Stimulated activated CD4-positive, alpha-beta T cell treated with anti-CD3 and anti-CD28 coated beads, Interleukin-12 subunit alpha, Interleukin-12 subunit beta, amount 100 ng/mL, for 24 hours (primary cell): ENCODE measurements at places on chromosomes 4 and X.

DNA sequence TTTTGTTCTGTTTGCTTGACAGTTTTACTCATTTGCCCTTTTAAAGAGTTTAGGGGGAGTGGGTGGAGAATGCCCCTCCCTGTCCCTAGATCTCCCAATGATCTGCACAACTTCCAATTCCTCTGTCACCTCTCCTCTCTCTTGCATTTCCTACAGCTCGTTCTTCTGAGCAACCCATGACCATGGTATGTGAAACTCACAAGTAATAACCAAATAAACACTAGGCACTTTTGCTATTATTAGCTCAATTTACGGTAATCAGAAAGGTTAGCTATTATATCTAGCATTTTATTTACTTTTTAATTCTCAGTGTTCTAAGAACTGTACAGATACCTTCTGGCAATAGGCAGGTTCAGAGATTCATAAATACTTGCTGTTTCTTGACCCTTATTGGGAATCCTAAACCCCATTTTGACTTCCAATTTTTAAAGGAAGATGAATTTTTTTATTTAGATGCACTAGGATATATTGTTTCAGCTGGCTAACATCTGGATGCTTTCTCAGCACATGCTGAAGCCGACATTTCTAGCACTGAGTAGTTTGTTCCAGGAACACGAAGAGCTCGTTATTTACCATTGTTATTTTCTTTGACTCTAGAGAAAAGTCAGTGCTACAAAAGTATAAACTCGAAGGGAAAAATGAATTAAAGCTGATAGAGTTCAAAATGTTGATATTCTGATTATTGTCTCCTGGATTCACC is 194.7 kb upstream of the TLL1 start:
- DNase-seq: no peak

- no peak for DNase-seq
Observed at GRCh38 chr4:6692806-6693205, 872 bp upstream of the S100P start.

GRCh38 chr4:54717694-54718093 is 59.9 kb downstream of the KIT start:
- no peak for DNase-seq

DNA sequence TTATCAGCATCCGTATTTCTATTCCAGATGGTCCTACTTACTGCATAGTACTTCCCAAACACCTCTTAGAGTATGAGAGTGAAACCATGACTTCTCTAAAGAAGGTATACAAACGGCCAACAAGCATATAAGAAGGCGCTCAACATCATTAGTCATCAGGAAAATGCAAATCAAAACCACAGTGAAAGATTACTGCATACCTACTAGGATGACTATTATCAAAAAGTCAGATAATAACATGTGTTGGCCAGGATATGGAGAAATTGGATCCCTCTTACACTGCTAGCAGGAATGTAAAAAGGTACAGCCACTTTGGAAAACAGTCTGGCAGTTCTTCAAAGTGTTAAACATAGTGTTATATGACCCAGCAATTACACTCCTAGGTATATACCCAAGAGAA is 215.3 kb upstream of the CXorf66 start:
- no peak for DNase-seq

DNA sequence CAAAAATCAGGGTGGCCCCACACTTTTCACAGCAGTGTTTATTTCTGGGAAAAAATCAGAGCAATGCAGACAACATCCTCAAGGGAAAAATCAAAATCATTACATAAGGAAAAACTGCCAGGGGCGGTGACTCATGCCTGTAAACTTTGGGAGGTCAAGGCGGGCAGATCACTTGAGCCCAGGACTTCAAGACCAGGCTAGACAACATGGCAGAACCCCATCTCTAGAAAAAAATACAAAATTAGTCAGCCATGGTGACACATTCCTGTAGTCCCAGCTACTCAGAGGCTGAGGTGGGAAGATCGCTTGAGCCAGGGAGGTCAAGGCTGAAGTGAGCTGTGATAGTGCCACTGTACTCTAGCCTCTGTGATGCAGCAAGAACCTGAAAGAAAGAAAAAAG is 102.8 kb downstream of the NAF1 start:
- no peak for DNase-seq

DNA sequence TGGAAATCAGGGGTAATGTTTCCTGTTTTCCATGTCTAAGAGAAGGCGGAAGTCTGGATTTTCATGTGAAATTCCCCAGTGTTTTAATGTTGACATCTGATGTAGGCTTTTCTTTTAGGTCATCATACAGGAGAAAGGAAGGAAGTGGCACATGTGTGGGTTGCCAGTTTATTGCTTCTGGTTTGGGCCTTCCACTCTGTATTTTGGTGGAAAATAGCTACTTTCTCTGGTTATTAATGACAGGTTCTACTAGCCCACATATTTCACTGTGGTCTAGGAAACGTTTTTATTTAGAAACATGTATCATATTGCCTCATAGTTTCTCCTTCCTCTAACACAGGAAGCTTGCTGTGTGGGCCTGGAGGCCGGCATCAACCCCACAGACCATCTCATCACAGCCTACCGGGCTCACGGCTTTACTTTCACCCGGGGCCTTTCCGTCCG is 7.2 kb downstream of the PDHA1 start:
- DNase-seq: no peak

DNA sequence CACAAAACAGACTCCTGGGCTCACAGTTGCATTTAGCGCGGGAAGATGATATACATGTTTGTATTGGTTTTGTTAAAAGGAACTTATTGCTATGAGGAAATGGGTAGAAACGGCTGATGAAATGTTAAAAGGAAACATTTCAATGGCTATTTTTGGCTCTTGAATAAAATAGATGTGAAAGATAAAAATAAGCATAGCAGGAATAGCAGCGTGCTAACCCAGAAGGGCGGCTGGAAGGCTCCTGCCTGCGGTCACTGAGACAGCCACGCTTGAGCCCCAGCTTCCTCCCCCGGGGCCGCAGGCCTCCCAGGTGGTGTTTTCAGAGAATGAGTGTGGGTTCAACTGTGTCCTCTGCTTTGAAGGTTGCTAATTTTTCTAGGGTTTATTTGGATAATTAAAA is 35.0 kb upstream of the CLCN4 start:
- no peak for DNase-seq

DNA sequence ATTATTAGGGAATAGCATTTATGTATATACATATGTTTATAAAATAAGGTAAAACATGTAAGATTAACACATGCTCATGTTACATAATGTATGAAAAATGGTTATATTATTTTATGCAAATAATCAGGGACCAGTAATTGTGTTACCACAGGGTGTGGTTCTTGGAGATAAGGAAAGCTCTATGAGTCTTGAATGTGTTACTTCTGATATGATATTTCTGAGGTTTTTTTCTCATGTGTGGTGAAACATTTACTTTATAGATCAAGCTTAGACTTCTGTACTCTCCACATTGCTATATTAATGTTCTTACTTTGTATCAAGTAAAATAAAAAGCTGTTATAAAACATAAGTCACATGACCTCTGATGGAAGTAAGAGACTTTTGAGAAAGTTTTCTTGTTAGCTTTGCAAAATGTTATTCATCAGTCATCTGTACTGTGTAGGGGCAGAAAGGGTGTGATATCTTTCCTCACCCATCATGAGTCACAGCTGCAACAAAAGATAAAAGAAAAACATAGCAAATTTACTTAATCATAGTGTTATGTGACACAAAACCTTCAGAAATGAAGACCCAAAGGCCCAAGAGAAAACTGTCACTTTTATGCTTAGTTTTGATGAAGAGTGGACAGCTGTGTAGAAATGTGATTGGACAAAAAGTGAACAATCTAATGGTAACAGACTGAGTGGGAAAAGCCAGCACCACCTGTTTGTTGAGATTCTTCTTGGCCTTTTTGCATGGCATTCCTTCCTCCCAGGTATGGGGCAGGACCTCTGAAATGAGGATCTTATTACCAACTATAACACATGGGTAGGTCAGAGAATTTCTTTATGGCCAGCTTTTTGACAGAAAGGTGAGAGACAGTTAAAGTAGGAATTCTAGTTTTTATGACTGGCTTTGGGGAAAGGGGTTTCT is 632.3 kb downstream of the PDHA2 start:
- DNase-seq: no peak

DNA sequence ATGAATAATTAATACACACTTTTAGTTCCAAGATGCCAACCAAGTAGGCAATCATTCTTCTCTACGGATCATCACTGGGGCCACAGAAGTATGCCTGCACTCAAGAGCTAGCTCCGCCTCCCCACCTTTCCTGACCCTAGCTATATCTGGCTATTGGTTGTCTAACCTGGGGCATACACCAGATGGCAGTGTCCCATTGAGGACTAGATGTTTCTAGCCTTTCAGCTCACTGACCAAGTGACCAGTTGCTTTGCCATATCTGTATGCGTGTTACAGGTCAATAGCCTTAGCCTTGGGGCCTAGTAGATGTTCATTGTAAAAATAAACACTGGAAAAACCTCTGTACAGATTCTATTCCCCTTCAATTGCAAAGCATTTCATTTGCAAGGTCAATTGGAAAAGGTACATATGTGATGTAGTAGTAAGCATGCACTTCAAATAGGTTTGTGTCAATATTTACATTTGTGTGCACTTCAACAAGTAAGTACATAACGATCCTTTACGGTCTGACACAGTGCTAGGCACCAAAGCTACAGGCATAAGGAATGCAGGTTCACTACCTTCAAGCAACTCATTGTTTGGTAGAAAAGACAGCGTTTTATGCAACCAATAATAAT is 521.7 kb downstream of the PPARGC1A start:
- no peak for DNase-seq

DNA sequence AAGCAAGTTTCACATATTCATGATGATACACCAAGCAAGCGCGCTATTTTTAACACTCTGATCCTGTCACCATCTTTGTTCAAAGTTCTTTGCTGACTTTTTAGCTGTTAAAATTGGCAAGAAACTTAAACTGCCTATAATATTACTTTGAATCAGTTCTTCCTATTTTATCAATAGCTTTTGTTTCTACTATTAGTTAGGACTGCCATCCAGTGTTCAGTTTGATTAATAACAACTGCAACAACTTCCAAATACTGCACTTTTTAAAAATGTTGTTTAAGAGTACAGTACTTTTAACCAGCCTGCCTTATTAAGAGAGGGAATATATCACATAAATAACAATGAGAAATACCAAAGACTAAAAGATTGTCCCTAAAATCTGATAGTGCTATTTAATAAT is 614.3 kb downstream of the FAM133A start:
- no peak for DNase-seq

DNA sequence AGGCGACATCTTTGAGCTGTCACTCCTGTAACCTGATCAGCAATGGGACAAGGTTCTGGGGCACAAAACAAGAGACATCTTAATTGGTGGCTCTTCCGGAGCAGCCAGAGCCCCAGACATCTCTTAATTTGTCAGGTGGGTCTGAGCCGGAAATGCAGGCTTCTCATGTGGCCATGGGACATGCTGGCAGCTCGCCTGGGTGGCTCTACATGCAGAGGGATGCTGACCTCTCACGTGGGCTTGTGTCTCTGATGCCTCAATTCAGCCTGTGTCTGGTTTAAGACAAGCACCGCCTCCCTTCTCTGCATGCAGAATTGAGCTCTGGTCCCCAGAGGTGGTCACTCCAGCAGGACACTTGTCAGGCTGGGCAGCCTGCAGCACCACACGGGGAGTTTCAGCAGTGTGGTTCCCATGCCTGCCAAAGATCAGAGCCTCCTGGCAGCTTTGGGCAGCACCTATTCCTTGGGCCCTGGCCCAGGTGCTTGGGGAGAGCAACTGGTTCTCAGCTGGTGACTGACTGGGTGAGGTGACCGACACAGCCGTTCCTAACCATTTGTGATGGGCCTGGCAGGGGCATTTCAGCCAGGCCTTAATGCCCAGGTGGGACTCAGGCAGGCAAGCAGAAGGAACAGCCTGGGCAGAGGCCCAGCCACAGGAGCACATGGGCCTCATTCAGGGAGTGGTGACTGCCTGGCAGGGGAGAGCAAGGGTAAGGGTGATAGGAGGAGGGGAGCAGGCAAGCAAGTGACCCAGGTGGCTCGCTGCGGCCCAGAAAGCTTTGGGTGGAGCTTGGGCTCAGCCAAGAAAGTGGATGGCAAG is 53.4 kb downstream of the HMX1 start:
- DNase-seq: no peak

DNA sequence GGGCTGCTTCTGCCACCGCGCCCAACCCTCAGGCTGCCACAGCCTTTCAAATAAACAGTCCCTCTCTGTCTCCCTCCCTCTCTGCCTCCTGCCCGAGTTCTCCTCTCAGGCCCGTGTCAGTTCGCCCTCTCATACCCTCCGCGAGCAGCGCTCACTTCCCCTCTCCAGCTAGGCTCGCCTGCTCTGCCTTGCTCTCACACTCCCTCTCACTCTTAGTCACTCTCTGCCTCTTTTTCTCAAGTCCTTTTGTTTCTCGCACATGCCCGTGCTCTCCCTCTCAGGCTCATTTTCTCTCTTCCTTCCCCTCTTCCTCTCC is 3.2 kb downstream of the EFNB1 start:
- no peak for DNase-seq

- DNase-seq: no peak
Observed at GRCh38 chr4:38902695-38903094, 35.1 kb downstream of the FAM114A1 start.

- no peak for DNase-seq
Observed at GRCh38 chr4:120481756-120482155, 415.1 kb upstream of the MAD2L1 start.

GRCh38 chr4:33649471-33649870 is 2594.8 kb downstream of the ARAP2 start:
- no peak for DNase-seq

DNA sequence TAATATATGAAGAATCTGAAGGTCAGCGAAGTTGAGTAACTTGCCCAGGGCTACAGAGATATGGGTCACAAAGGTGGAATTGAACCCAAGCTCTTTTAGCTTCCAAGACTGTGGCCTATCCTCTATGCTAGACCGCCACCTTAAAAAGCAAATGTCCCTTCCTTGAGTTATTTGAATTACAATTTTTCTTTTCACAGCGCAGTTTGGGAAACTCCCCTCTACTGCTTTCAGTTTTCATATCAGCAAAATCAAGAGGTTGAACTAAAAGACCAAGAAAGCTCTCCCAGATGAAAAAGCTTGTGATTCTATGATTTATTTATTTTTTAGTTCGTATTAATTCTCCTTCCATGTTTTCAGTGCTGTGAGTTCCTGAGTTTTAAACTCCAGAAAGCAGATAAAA is 174.5 kb upstream of the C1QTNF7 start:
- no peak for DNase-seq

DNA sequence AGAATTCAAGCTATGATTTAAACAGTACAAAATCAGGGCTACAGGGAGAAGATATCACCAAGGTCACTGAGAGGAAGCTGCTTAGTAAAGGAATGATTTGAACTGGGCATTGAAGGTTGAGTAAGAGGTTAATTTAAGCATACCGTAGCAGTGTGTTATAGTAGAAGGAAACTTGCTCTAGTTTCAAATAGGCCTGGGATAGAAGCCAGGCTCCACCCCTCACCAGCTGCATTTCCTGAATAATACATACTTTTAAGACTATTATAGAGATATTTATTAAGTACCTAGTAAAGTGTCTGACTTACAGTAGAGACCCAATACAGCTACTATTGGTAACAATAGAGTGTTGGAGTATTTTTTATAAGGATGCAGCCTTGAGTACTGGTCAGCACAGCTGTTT is 118.0 kb upstream of the GLRA2 start:
- no peak for DNase-seq
